ENCODE measurements at places on chromosomes 1 and 21. TPM values are rescaled to one million over a fixed set of nuclear protein-coding genes. Genes with fewer than 3 reads are reported as not detected.

NHLH1 gene
- total RNA-seq = 0.18 TPM

CRYAA gene
- total RNA-seq = not detected

ANKRD34A gene
- 2.0 TPM for total RNA-seq

GNG12 gene
- total RNA-seq = 91.5 TPM

EXO1 gene
- total RNA-seq = 11.5 TPM

UBL4B gene
- not detected for total RNA-seq

TNFRSF14 gene
- total RNA-seq = 0.95 TPM

SYCP1 gene
- not detected for total RNA-seq

OR2T11 gene
- not detected for total RNA-seq

ITLN2 gene
- total RNA-seq = not detected

ZCCHC17 gene
- 31.1 TPM for total RNA-seq

CYP4Z1 gene
- total RNA-seq = not detected

DCST1 gene
- total RNA-seq = not detected

AMIGO1 gene
- 3.1 TPM for total RNA-seq

LCE1C gene
- not detected for total RNA-seq

ADORA3 gene
- not detected for total RNA-seq

ZNF124 gene
- 18.4 TPM for total RNA-seq

SERTAD4 gene
- total RNA-seq = 71.7 TPM

KCNH1 gene
- 6.0 TPM for total RNA-seq

RGS13 gene
- total RNA-seq = not detected

TFF3 gene
- not detected for total RNA-seq

C8B gene
- not detected for total RNA-seq

CHIT1 gene
- total RNA-seq = not detected

NRDC gene
- total RNA-seq = 122 TPM

TRAF3IP3 gene
- total RNA-seq = not detected

PRR9 gene
- not detected for total RNA-seq

CHI3L1 gene
- total RNA-seq = not detected

CD5L gene
- not detected for total RNA-seq

CENPF gene
- 19.8 TPM for total RNA-seq

DMRTA2 gene
- total RNA-seq = not detected

SPRR2G gene
- not detected for total RNA-seq

KRTAP7-1 gene
- not detected for total RNA-seq

ELF3 gene
- total RNA-seq = 0.36 TPM

PTPN14 gene
- 136 TPM for total RNA-seq

CCDC181 gene
- total RNA-seq = 0.90 TPM

GPR3 gene
- total RNA-seq = 0.56 TPM

RNU1-3 gene
- total RNA-seq = 1,620 TPM

GBP3 gene
- 14.3 TPM for total RNA-seq

TRIM67 gene
- 2.9 TPM for total RNA-seq

NFASC gene
- total RNA-seq = not detected

CTSS gene
- total RNA-seq = 1.5 TPM

TOMM20 gene
- total RNA-seq = 80.7 TPM

CNKSR1 gene
- 0.80 TPM for total RNA-seq

STUM gene
- not detected for total RNA-seq

All from chondrocyte (in vitro differentiated cells).